ENCODE measurements at places on chromosomes 7 and 10.

GRCh38 chr10:79331709-79332108 is 15.6 kb upstream of the PPIF start:
- no peak for DNase-seq
- no peaks in the 10 kb centered on the region for H3K36me3 ChIP-seq
- H3K4me1 ChIP-seq: peaks cover 4% of the 10 kb centered on the region
- no peak overlapping the region for H3K4me3 ChIP-seq
- H3K27me3 ChIP-seq: no peaks in the 10 kb centered on the region
- no peak overlapping the region for H3K27ac ChIP-seq

GRCh38 chr10:132838346-132838970 is 52.5 kb upstream of the NKX6-2 start:
- H3K4me3 ChIP-seq: no peak overlapping the region
- no peaks in the 10 kb centered on the region for H3K36me3 ChIP-seq
- no peak for DNase-seq
- H3K27me3 ChIP-seq: peaks cover 11% of the 10 kb centered on the region
- H3K27ac ChIP-seq: no peak overlapping the region

- H3K27me3 ChIP-seq: no peaks in the 10 kb centered on the region
- H3K4me1 ChIP-seq: no peaks in the 10 kb centered on the region
- no peaks in the 10 kb centered on the region for H3K36me3 ChIP-seq
- no peak overlapping the region for H3K4me3 ChIP-seq
- H3K27ac ChIP-seq: no peak overlapping the region
These were observed 44.5 kb downstream of the THSD7A start for GRCh38 chr7:11787534-11787933.

DNA sequence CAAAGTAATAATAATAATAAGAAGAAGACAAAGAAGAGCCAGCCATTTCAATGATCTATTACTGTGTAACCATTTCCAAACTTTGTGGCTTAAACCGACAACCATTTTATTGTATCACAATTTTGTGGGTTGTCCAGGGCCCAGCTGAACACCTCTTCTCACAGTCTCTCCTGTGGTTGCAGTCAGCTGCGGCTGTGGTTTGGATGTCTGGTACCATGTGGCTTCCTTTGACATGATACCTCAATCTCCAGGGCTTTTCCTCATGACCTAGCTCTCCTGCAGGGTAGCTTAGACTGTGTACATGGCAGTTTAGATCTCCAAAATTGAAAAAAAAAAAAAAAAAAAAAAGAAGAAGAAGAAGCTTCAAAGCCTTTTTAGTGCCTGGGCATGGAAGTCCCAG is 72.6 kb upstream of the NFKB2 start:
- H3K27ac ChIP-seq: no peak overlapping the region
- no peaks in the 10 kb centered on the region for H3K36me3 ChIP-seq
- H3K4me3 ChIP-seq: no peak overlapping the region
- peaks cover 44% of the 10 kb centered on the region for H3K4me1 ChIP-seq

DNA sequence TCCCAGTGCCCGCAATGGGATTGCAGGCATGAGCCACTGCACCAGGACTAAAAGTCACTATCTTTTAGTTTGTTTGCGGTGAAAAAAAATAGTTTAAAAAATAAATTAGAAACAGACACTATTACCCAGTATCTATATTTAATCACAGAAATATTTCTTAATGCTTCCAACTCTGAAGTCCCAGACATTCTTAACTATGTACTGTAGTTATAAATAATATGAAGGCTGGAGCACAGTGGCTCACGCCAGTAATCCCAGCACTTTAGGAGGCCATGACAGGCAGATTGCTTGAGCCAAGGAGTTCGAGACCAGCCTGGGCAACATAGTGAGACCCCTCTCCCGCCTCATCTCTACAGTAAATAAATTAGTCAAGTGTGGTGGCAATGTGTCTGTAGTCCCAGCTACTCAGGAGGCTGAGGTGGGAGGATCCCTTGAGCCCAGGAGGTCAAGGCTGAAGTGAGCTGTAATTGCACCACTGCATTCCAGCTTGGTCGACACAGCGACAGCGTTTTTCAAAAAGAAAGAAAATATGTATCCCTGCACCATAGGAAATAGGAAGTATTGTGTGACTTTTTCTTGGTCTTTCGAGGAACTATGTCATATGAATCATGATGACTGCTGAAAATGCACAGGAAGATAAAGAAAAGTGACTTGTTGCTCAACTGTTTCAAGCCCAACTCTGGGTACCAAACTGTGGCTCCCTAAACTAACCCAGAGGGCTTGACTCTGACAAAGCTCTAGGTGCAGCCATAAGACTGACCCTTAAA is 74.9 kb upstream of the STEAP1B start:
- H3K4me1 ChIP-seq: no peaks in the 10 kb centered on the region
- H3K27ac ChIP-seq: no peak overlapping the region
- DNase-seq: no peak
- no peaks in the 10 kb centered on the region for H3K36me3 ChIP-seq
- H3K4me3 ChIP-seq: no peak overlapping the region

GRCh38 chr10:59143544-59143943 is 32.9 kb upstream of the PHYHIPL start:
- no peak for DNase-seq
- no peaks in the 10 kb centered on the region for H3K4me1 ChIP-seq
- H3K27ac ChIP-seq: no peak overlapping the region
- H3K36me3 ChIP-seq: no peaks in the 10 kb centered on the region

- H3K4me1 ChIP-seq: peaks cover 11% of the 10 kb centered on the region
- H3K27ac ChIP-seq: no peak overlapping the region
- peaks cover 8% of the 10 kb centered on the region for H3K36me3 ChIP-seq
- DNase-seq: no peak
These were observed 12.3 kb downstream of the HUS1 start for GRCh38 chr7:47967123-47967522.

GRCh38 chr7:107016312-107016711 is 28.2 kb upstream of the PRKAR2B start:
- H3K4me1 ChIP-seq: no peaks in the 10 kb centered on the region
- no peak overlapping the region for H3K27ac ChIP-seq
- no peak for DNase-seq
- H3K27me3 ChIP-seq: no peaks in the 10 kb centered on the region

DNA sequence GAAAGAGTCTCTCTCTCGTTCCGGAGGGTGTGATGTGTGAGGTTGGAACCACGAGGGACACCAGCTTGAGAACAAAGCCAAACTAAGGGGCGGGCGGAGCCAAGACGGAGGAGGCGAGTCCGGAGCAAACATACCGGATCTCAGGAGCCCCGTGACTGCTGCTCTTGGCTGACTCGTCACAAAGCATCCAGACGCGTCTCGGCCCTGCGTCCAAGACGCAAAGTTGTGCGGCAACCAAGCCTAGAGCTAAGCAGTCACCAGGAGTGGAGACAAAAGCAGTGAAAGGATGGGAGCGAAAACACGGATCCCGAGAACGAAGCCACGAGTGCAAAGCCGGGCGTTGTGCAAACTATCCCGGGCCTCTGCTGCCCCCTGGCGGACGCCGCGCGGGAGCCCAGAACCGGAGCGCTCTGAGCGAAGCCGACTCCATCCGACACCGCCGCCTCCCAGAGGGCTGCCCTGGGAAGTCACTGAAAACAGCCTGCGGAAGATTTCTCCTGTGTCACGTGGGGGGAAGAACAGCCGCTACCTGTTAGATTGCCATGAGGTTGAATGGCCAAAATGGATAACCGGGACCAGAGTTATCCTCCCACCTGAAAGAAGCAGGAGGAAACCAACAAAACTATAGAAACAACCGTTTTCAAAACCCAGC is 46.4 kb upstream of the TMEM72 start:
- peaks cover 16% of the 10 kb centered on the region for H3K4me1 ChIP-seq
- H3K27me3 ChIP-seq: peaks cover 56% of the 10 kb centered on the region
- H3K36me3 ChIP-seq: no peaks in the 10 kb centered on the region
- DNase-seq: peak; percentile 93
- peak overlapping the region; percentile 50 for H3K4me3 ChIP-seq

- H3K36me3 ChIP-seq: no peaks in the 10 kb centered on the region
- no peak for DNase-seq
- H3K27ac ChIP-seq: no peak overlapping the region
- H3K4me3 ChIP-seq: no peak overlapping the region
These were observed 728.8 kb upstream of the IGFBP3 start for GRCh38 chr7:46649876-46650275.

GRCh38 chr7:36277249-36277542 is 112.5 kb upstream of the ANLN start:
- DNase-seq: no peak
- no peak overlapping the region for H3K27ac ChIP-seq
- no peak overlapping the region for H3K4me3 ChIP-seq
- peaks cover 59% of the 10 kb centered on the region for H3K4me1 ChIP-seq
- H3K27me3 ChIP-seq: no peaks in the 10 kb centered on the region

DNA sequence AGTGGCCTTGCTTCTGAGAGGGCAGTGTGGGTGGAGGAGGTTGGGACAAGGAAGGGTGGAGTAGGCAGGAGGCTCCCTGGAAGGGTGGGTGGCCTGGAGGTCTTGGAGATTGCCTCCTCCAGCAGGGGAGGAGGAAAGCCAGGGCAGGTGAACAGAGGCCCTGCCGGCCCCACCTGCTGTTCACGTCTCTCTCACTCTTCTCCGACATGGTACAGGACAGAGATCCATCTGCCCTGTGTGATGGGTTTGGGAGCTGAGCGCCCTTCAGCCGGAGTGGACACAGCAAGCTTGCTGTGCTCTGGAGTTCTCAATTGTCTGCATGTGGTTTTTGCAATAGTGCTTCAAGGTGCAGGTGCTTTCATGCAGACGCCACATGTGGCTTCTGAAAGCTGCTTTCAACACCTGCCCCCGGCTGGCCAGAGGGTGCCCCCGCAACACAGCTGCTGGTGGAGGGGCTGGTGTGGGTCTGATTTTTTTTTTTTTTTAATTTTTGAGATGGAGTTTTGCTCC is 82.8 kb upstream of the GNA12 start:
- H3K4me3 ChIP-seq: no peak overlapping the region
- no peaks in the 10 kb centered on the region for H3K27me3 ChIP-seq
- H3K27ac ChIP-seq: no peak overlapping the region
- DNase-seq: no peak
- H3K4me1 ChIP-seq: no peaks in the 10 kb centered on the region
- H3K36me3 ChIP-seq: no peaks in the 10 kb centered on the region

GRCh38 chr7:1428941-1429501 is 30.2 kb downstream of the MICALL2 start:
- no peak overlapping the region for H3K27ac ChIP-seq
- H3K4me3 ChIP-seq: no peak overlapping the region
- no peaks in the 10 kb centered on the region for H3K4me1 ChIP-seq
- no peaks in the 10 kb centered on the region for H3K36me3 ChIP-seq

DNA sequence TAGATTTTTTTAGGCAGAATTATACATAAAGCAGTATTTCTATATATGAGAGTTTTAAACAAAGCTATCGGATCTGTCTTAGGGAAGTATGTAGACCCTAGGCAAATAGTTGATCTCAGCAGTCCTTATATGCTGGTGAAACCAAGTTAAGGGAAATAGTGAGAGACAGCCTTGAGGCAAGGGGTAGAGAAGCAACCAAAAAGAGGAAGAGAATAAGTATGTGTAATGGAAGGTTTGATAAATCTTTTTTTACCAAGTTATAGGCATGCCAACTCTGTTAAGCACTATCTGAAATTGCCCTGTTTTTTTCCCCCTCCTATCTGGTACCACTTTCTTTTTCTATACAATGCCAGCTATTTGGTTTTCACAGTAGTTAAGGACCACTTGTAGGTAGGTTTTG is 19.9 kb downstream of the SPAG6 start:
- no peak for DNase-seq
- no peaks in the 10 kb centered on the region for H3K27me3 ChIP-seq
- H3K36me3 ChIP-seq: no peaks in the 10 kb centered on the region
- H3K4me1 ChIP-seq: peaks cover 17% of the 10 kb centered on the region

GRCh38 chr10:6769704-6770417 is 189.8 kb upstream of the PRKCQ start:
- no peaks in the 10 kb centered on the region for H3K36me3 ChIP-seq
- H3K27me3 ChIP-seq: no peaks in the 10 kb centered on the region
- no peak overlapping the region for H3K4me3 ChIP-seq
- no peak overlapping the region for H3K27ac ChIP-seq

DNA sequence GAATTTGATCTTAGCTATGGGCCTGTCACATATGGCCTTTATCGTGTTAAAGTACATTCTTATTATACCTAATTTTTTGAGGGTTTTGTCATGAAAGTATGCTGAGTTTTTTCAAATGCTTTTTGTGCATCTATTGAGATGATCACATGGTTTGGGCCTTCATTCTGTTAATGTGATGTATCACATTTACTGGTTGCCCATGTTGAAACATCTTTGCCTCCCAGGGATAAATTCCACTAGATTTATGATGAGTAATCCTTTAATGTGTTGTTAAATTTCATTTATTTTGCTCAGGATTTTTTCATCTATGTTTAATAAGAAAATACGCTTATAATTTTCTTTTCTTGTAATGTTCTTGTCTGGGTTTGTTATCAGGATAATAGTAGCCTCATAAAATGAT is 442.0 kb downstream of the MDFIC start:
- H3K27me3 ChIP-seq: no peaks in the 10 kb centered on the region
- H3K4me3 ChIP-seq: no peak overlapping the region
- peaks cover 1% of the 10 kb centered on the region for H3K4me1 ChIP-seq

- peaks cover 16% of the 10 kb centered on the region for H3K4me1 ChIP-seq
- no peak overlapping the region for H3K27ac ChIP-seq
- H3K27me3 ChIP-seq: no peaks in the 10 kb centered on the region
- DNase-seq: peak; percentile 81
- no peaks in the 10 kb centered on the region for H3K36me3 ChIP-seq
These were observed 551.0 kb upstream of the FOXK1 start for GRCh38 chr7:4131063-4131462.

DNA sequence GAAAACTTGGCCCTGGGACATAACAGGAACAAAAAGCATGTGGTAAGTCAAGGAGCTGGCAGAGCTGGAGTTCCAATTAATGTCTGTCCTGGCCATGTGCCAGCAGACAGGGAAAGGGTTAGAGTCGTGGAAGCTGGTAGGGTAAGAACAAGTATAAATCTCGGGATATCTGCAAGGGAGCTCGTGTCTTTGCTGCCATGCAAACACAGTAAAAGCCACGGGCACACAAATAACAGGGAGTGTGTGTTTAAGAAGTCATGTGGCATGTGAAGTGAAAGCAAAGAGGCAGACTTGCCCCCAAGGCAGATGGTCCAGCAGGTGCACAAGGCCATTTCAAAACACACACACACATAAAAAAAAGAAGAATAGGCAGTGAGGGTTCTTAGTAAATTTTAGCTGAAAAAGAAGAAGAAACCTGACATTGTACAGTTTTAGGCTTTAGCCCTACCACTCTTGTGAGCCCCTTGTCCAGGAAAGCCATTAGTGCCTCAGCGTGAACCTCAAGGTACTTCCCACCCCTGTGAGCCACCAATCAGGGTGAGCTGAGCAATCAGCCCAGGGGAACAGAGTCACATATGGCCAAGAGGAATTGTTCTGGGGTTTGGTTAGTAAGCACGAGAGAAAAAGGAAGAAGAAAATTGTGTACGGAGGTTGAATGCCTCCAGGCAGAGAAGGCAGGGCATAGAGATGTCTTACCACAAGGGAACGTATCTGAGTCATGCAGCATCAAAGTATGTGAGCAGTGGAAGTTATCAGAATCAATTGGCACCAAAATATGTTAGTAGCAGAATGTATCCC is 32.8 kb upstream of the ARHGAP12 start:
- DNase-seq: no peak
- H3K27ac ChIP-seq: no peak overlapping the region
- H3K4me1 ChIP-seq: no peaks in the 10 kb centered on the region

- no peaks in the 10 kb centered on the region for H3K36me3 ChIP-seq
- H3K4me3 ChIP-seq: no peak overlapping the region
- H3K27ac ChIP-seq: no peak overlapping the region
- no peak for DNase-seq
- H3K4me1 ChIP-seq: peaks cover 9% of the 10 kb centered on the region
These were observed 568.2 kb downstream of the DNAJB6 start for GRCh38 chr7:157904866-157905570.

- no peaks in the 10 kb centered on the region for H3K36me3 ChIP-seq
- H3K27ac ChIP-seq: no peak overlapping the region
- no peaks in the 10 kb centered on the region for H3K4me1 ChIP-seq
- no peaks in the 10 kb centered on the region for H3K27me3 ChIP-seq
- no peak for DNase-seq
- H3K4me3 ChIP-seq: no peak overlapping the region
These were observed 125.7 kb upstream of the FAM3C start for GRCh38 chr7:121521711-121522400.

Data from neural progenitor cell (in vitro differentiated cells).